Ureter (tissue), 1 donor: ENCODE measurements at places on chromosomes 13 and 19.

- no peak for DNase-seq
Measured at GRCh38 chr13:81409284-81409683, 1068.4 kb upstream of the SPRY2 start.

DNA sequence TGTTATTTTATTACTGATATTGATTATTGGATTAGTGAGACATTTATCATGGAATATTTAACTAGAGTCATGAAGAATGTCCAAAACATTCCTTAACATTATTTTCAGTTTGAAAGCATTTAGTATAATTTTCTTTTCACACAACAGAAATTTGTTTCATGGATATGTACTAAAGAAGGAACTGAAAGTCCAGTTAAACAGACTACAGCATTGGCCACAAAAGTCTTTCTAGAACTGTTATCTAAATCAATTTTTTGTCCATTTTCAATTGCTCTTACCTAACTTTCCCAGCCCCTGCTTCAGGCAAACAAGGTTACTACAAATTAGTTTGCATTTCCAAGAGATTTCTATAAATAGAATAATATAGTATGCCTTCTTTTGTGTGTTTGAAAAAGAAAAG is 1018.0 kb upstream of the PCDH20 start:
- no peak for DNase-seq

DNA sequence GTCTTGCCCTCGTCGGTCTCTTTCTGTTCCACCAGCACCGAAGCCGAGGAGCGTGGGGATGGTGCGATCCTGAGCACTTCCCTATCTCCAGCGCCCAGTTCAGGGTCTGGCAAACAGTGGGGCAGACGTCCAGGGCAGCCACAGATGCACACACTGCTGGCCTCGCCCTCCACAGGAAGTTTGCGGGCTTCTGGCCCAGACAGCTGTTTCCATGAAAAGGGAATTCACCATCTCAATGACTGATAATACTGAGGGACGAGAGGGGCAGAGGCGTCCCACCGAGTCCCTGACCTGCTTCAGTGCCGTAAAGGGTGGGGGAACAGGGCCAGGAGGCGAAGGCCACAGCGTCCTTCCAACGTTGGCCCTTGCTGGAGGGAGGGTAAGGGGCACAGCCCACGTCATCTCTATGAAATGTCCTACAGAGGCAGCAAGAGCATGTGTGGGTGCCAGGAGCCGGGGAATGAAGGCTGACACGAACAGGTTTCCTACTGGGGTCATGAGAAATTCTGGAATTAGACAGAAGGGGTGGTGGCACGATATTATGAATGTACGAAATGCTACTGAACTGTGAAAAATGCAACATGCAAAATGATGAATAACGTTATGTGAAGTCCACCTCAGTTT is 19.5 kb downstream of the SHC2 start:
- no peak for DNase-seq

GRCh38 chr19:32908641-32909190 is 39.1 kb upstream of the SLC7A9 start:
- DNase-seq: no peak

- no peak for DNase-seq
Measured at GRCh38 chr19:41305927-41306793, 3.8 kb upstream of the CCDC97 start.

- no peak for DNase-seq
Measured at GRCh38 chr13:48201044-48201443, 32.0 kb upstream of the ITM2B start.

- no peak for DNase-seq
Measured at GRCh38 chr13:45206340-45206739, 5.5 kb upstream of the KCTD4 start.

DNA sequence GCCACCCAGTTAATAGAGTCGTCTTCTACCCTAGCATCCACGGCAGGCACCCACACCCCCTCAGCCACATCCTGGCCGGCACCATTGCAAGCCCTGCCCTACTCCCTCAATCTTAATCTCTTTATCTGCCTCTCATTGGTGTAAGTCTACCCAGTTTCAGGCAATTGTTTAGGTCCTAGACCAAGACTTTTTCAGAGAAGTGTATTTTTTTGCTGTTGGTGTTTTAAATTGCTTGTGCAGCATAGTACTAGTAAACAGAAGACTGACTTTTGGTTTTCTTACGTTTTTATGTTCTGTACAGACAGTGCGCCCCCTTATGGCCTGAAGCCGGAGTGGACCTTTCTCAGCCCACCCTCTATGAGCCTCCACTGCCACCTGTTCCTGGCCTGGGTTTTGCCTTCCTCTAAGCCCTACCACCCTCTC is 2.3 kb upstream of the LCP1 start:
- no peak for DNase-seq

GRCh38 chr13:21309542-21310172 is 133.2 kb downstream of the MRPL57 start:
- DNase-seq: no peak

GRCh38 chr19:15971224-15971780 is 22.5 kb downstream of the OR10H4 start:
- no peak for DNase-seq

GRCh38 chr13:28120317-28120716 is 18.0 kb upstream of the PAN3 start:
- DNase-seq: no peak

DNA sequence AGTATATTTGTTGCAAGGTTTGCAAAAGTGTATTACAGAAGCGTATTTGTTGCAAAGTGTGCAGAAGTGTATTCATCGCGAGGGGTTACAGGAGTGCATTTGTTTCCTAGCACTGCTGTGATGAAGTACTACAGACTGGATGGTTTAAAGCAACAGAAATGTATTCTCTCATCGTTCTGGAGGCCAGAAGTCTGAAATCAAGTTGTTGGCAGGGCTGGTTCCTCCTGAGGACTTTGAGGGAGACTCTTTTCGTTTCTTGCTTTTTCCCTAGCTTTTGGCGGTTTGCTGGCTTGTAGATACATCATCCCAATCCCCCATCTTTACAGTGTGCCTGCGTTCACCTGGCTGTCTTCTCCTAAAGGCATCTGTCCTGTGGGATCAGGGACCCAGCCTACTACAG is 127.9 kb upstream of the USP29 start:
- DNase-seq: no peak

DNA sequence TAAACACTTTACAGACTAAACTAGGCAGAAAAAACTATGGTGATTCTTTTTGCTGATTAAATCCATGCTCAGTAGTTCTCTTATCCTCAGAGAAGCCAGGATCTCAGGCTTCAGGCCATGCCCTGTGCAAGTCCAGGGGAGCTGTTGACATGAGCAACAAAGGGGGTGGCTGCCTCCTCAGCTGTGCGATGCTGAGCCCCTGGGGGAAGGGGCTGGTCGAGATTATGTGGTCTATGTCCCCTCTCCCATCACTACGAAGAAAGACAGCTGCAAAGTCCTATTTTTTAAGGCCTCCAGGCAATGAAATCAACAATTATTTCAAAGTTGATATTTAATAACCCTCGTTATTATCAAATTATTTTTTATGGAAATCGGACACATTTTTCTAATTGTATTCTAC is 37.0 kb downstream of the IRS2 start:
- peak; percentile 24 for DNase-seq

DNA sequence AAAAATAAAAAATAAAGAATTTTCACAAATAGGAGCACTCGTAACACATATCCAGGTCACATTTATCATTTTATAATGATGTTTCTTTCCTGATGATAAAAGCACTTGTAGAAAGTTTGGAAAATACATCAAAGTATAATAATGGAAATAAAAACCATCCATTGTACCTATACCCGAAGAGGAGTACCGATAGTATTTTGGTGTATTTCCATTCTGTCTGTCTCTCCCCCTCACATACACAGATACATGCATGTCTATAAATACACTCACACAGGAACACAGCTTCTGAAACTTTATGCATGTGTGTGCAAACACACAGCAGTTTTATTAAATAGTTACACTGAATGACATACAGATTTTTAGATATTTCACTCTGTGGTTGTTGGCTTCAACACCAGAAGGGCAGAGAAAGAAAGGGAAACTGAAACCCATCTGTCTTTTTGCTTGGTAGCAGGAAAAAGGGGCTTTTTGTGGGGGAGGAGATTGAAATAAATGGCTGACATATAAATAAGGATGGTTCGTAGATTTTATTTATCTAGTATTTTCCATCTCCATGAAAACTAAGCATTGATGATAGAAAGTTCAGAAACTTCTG is 114.8 kb downstream of the LRCH1 start:
- DNase-seq: no peak

- DNase-seq: peak; percentile 80
Measured at GRCh38 chr19:7507884-7508283, 8.0 kb upstream of the ZNF358 start.

- DNase-seq: no peak
Measured at GRCh38 chr19:41307090-41307875, 2.7 kb upstream of the CCDC97 start.

DNA sequence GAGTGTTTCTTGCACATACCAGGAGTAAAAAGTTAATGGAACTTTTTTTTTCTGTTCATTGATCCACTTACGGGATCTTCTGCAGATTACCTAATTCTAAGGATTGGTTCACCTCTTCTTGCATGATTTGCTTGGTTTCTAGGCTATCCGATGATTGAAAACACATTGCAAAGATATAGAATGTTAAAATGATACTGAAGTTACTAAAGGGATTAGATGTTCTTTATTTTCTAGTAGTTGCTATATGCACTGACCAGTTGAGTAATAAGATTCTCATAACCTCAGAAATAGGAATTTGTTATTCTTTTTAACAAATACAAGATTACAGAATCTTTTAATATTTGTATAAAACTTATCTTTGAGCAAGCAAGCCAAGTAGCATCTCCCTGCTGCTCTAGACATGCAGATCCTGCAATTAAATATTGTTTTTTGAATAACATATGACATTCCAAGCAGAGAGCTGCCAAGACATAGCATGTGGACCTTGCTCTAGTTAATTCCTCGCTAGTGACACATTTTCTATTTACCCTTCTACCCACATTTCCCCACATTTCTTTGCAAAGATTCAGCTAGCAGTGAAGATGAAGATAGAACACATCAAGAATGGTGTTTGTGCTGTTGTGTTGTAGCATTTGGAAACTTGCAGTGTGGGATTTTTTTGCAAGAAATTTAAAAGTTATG is 51.7 kb upstream of the RNF113B start:
- DNase-seq: no peak

- no peak for DNase-seq
Measured at GRCh38 chr19:1357531-1358109, 26.1 kb upstream of the NDUFS7 start.

GRCh38 chr19:45973553-45974338 is at the start of gene NOVA2:
TSS of gene NOVA2 (minus strand) at chr19:45973865. CDS start at chr19:45973351, 514 bp downstream.
- no peak for DNase-seq

- DNase-seq: peak; percentile 54
Measured at GRCh38 chr13:50676602-50677001, 166.9 kb downstream of the DLEU7 start.

DNA sequence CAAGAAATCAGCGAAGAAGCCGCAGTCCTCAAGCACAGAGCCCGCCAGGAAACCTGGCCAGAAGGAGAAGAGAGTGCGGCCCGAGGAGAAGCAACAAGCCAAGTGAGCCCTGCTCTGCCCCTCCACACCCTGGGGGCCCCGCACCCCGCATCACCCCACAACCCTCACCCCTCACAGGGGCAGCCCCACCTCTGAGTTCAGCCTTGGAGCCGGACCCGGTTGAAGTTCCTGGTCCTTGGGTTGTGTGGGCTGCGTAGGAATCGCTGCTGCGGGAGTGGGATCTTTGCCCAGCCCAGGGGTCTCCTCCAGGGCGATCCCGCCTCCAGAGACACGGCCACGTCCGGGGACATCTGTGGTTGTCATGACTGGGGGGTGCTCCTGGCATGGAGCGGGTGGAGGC is 22.0 kb downstream of the PLIN4 start:
- DNase-seq: no peak

DNA sequence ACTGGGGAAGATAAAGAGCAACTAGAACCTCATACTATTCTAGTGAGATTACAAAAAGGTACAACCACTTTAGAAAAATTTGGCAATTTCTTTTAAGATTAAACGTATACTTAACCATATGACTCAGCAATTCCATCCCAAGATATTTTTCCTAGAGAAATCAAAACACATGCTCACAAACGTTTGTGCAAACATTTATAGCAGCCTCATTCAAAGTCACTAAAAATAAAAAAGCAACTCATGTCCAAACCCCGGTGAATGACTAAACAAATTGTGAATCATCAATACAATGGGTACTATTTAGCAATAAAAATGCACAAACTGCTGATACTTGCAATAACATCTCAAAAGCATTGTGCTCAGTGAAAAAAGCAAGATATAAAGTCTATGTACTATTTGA is 121.5 kb downstream of the FRY start:
- no peak for DNase-seq

GRCh38 chr19:18814063-18814462 is 17.7 kb upstream of the UPF1 start:
- no peak for DNase-seq

DNA sequence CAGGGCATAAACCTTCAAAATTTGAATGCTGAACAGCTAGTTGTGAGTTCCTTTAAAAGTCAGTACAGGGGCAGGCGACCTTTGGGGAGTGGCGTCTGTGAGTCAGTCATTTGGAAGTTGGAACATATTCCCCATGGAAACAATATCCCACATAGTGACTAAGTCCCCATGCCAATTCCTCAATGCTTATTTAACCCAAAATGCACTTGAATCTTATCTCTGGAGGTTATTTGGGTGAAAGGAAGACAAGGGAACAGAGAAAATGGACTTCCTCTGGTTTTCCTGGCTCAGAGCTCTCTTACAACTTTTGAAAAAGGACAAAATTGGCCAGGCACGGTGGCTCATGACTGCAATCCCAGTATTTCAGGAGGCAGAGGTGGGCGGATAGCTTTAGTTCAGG is 479.2 kb upstream of the NBEA start:
- DNase-seq: no peak

GRCh38 chr19:14203177-14203576 is 2.8 kb downstream of the ADGRL1 start:
- DNase-seq: no peak

GRCh38 chr13:24659239-24659638 is 21.0 kb upstream of the ATP12A start:
- no peak for DNase-seq

- DNase-seq: no peak
Measured at GRCh38 chr19:2365201-2365970, 5.3 kb downstream of the TMPRSS9 start.

- no peak for DNase-seq
Measured at GRCh38 chr19:38193445-38193844, 30.6 kb downstream of the DPF1 start.

DNA sequence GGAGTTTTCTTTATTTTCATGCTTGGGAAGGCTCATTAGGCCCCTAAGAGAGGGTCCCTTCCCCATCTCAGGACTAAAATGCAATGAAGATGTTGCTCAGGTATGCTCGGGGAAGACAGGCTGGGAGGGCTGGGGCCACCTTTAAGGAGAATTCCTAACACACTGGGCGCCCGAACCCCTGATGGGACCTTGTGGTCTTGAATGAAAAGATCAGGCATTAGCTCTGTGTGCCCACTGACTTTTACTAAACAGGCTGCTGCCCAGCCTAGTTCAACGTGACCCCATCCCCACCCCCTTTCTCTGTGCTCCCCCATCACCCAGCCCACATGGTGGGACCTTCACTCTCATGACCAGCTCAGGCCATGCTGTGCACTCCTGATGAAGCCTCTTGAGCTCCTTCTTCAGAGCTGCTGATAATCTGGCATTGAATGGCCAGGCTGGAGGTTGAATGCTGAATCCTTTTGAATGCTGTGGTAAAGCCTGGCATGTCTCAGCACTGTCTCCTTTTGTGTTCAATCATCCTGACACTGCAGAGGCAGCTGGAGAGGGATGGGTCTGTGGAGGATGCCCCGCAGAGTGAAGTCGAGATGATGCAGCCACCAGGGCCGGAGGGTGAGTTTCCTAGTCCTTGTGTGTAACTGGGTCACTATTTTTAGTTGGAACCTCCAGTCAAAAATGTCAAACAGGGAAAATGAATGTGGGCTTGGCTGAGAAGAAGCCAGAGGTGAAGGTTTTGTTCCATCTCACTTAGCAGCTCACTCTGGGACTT is 209.1 kb downstream of the UQCRFS1 start:
- DNase-seq: no peak
